ENCODE measurements at places on chromosomes 4 and X.

- DNase-seq, result no peak
Observed at GRCh38 chrX:10356979-10357378, 200.2 kb downstream of the CLCN4 start.

DNA sequence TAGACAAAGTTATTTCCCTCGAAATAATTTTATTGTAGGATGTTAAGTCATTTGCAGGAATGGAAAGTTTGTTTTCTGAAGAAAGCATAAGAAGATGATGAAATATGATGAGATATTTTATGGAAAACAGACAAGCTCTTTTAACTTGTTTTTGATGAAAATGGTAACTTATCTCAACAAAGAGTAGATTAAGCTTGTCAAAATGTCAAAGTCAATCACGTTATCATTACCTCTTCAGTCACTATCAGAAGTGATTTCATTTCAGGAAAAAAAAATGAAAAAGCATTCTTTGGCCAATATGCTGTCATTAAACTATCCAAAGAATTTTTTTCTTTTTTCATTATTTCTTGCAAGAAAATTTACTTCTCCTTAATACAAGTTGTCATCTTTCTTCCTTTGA is 221.0 kb upstream of the ANKRD50 start:
- DNase-seq, result no peak

DNA sequence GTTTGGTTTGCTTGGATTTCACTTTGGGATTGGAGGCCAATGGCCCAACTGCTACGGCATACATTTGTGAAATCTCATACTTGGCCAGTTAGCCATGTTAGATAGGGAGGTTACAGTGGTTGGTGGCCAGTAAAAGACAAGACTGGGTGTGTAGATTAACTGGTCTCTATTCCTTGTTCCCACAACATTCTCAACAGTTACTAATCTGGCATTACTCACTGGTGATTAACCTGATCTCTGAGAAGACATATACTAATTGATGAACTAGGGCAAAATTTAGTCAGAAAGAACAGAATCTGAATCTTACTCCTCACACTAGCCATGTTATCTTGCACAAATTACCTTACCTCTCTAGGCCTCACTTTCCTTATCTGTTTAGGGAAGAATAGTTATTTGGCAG is 33.4 kb downstream of the GATB start:
- DNase-seq, result no peak

- DNase-seq, result no peak
Observed at GRCh38 chr4:53497487-53498244, 93.6 kb downstream of the LNX1 start.

- DNase-seq, result no peak
Observed at GRCh38 chrX:104098151-104098808, 14.0 kb upstream of the ZCCHC18 start.
